Ovary (tissue), 10 donors: ENCODE measurements at places on chromosomes 2 and 18.
A peak's percentile ranks its signal among the peaks of the same experiment; 100 is the strongest.

DNA sequence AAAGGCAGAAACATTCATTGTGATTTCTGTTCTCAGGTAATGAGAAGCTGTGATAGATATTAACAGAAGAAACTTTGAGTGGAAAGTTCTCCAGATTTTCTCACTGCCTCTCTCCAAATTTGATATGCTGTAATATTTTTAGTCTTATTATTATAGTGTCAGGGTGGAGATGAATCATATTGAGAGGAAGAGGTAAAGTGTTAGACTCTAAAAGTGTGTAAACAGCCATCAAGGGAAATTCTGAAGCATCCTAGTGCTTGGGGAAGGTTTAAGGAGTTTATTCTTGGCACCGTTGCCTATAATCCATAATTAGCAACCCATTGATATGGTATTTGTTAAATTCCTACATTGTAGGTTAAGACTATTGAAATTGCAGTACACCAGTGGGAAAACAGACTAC, 104.7 kb upstream of the NABP1 start:
- DNase-seq, result no peak

DNA sequence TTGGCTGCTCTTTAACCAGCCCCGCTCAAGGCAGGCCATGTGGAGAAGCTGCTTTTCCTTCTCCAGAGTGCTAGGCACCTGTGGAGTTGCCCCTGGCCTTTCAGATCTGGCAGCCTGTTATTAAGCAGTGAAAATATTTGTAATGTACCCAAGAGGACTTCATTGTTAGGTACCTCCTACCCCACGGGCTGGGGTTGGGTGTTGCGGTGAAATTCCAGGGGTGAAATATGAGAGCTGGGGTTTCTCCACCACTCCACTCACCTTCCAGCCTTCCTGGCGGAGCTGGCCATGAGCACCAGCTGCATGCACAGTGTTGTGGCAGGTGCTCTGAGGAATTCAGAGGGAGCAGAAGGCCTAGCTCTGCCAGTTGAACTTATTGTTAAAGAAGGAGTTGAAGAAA, 39.1 kb downstream of the NTSR2 start:
- DNase-seq, result no peak

- DNase-seq, result no peak
Observed at GRCh38 chr2:64291181-64291580, 147.0 kb upstream of the PELI1 start.

DNA sequence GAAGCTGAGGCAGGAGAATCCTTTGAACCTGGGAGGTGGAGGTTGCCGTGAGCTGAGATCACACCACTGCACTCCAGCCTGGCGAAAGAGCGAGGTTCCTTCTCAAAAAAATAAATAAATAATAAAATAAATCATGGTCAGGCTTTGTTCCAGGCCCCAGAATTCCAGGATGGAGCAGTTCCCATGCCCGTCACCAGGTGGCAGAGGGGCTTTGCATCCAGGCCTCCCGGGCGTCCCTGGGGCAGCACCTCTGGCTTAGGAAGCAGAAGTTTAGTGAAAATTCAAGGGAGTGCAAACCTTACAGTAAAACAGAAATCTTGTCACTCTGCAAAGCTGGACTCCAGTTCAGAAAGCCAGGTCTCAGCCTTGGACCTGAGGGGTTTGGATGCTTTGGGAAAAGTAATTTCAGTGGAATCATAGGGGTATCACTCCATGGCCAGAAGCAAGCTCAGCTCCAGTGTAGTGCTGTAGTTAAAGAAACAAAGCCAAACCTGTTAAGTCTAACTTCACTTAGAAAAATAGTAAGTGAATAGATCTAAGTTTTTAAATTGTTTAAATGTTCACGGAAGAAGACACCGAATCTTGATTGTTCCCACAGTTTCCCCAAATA, 512.7 kb downstream of the CMPK2 start:
- no peak for DNase-seq

DNA sequence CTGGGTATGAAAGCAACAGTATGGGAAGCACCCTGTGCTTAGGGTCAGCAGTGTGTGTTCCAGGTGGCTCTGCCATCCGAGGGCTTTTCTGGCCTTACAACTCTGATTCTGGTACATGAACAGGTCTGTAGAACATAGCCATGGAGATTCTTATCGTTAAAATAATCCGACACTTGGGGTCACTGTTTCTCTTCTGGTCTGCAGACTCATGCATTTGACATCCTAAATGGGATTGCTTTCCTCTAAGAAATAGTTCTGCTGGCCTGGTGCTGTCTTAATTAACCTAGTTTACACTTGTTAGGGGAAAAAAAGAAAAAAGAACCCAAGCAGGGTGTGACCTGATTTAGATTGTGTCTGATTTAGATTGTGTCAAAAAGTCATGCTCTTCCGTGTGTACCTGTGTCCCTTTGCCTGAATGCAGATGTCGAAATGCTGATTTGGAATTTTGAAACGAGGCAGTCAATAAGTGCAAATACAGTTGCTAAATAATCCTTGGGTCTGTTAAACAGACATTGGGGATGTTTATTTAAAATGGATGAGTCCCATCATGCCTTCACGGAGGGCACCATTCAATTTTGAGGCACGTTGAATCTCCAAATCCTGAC, 59.6 kb downstream of the TRPM8 start:
- DNase-seq, result no peak

DNA sequence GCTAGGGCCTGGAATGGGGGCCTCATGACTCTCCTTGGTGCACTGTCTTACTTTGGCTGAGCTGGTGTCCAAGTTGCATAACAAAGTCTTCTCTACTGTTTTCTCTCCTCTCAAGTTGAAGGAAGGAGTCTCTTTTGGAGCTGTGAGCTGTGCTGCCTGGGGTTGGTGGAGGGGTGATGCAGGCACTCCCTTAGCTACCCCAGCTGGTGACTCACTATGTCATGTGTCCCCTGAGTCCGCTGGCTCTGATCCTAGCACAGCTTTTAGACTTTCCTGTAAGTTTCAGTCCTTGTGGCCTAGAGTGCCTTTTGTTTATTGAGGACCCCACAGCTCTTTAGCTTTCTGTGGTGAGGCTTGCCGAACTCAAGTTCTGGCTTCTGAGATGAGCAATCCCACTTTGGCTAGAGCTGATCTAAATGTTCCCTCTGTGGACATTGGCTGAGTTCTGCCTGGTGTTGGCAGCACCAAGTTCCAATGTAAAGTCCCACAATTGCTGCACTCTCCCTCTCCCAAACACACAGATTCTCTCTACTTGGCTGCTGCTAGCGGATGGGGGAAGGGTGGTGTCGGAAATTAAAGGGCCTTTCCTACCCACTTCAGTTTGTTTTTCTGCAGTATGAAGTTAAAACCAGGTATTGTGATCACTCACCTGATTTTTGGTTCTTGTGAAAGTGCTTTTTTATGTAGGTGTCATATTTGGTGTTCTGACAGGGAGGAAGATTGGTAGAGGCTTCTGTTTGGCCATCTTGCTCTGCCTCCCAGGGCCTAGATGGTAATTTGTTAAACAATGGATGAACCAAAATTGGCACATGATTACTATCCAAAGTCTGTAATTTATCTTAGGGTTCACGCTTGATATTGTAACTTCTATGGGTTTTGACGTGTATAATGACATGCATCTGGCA, 83.2 kb downstream of the COMMD1 start:
- DNase-seq, result no peak

- peak; percentile 62 for DNase-seq
Observed at GRCh38 chr2:289362-290089, 1.6 kb upstream of the ALKAL2 start.

DNA sequence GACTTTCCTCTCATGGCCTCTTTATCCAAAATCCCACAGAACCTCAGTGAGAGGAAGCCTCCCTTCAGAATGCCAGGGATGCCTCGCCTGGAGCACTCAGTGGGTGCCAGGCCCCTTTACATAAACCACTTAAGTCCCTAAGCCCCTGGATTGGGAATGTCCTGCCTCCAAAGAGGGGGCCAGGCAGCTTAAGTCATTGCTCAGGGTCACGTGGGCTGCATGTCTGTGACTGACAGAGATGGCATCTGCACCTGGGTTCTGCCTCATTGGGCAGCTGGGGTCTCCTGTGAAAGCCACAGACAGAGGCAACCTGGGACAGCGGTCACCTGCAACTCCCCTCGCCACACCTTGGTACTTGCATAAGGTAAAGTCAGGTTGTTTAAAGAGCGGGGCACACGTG, 93.5 kb downstream of the MYT1L start:
- no peak for DNase-seq

GRCh38 chr2:216559625-216560156, 61.0 kb downstream of the RPL37A start:
- DNase-seq, result no peak

DNA sequence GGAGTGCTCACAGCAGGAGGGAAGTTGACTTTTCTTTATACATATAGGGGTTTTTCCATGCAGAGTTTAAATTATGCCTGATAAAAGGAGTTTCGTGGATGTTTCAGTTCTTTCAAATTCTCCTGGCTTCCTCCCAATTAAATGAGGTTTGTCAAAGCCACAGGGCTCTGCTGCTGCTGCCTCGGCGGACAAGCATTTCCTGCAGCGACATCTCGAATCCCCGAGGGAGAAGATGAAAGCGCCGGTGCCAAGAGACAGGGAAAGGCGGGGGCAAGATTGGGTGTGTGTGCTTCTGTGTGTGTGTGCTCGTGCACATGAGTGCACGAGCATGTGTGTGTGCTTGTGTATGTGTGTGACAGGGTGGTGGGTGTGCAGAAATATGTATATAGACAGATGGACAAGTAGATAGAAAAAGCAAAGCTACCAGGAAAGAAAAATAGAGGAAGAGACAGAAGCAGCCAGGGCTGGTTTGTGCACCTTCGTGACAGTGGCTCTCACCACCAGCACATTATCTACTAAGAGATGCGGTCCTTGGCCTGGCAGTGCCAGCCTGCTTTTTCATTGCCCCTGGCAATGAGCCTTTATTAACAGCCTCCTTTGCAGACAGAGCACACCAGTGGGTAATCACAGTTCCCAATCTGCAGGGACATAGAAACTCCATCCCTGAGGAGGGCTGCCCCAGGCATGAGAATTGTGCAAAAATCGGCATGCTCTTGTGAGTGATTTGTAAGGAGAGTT, 76.2 kb downstream of the CDK15 start:
- DNase-seq, result no peak

- no peak for DNase-seq
Observed at GRCh38 chr2:9313443-9313842, 106.8 kb downstream of the ASAP2 start.

- DNase-seq, result no peak
Observed at GRCh38 chr2:78676921-78677696, 348.4 kb upstream of the REG3G start.

- DNase-seq, result no peak
Observed at GRCh38 chr2:231422056-231422455, 26.5 kb downstream of the B3GNT7 start.

DNA sequence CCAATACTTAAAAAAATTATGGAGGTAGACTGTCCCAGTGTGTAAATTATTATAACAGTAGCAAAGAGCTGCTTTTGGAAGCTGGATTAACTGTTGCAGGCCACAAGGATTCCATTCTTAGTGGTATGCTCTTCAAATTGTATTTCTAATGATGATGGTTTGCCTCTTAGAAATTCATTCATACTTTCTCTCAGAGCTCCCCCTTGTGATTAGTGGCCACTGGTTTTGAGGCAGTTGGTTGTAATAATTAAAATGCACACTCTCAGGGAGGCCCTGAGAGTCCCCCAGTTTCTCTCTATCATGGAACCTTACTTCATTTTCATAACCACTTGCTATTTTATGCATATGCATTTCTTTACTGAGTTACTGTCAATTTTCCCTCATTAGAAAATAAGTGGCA, 122.5 kb downstream of the PLA2R1 start:
- peak; percentile 24 for DNase-seq

- DNase-seq, result no peak
Observed at GRCh38 chr18:28890791-28891190, 713.9 kb upstream of the CDH2 start.

- DNase-seq, result no peak
Observed at GRCh38 chr2:6995391-6996097, 78.3 kb downstream of the RNF144A start.

- no peak for DNase-seq
Observed at GRCh38 chr18:44609181-44609941, 71.3 kb upstream of the SETBP1 start.

DNA sequence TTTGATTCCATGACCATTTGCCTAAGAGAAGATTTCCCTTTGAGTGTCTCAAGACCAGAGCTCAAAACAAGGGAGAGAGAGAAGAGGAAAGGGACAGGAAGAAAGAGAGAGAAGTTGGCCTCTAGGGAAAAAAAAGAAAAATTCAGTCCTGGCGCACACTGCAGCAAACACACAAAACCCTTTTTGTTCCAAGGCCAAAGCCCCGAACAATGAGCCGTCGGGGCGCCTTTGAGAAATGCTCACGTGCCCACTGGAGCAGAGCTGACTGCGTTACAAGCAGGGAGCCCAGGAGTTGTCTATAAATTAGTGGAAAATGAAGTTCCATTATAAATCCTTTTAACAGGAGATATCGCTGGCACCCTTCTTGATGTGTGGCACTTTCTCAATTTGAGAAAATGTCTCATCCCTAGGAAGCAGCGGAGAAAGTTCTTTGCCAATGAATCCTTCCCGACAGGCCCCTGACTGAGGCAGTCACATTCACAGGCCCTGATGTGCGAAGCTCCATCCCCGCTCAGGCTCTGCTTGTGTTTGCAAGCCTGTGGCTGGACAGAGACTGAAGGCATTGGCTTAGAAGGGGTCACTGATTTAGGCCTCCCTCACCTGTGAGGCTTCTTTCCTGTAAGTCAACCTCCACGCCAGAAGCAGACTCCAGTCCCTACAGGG, 32.1 kb upstream of the NCKAP5 start:
- DNase-seq, result no peak

DNA sequence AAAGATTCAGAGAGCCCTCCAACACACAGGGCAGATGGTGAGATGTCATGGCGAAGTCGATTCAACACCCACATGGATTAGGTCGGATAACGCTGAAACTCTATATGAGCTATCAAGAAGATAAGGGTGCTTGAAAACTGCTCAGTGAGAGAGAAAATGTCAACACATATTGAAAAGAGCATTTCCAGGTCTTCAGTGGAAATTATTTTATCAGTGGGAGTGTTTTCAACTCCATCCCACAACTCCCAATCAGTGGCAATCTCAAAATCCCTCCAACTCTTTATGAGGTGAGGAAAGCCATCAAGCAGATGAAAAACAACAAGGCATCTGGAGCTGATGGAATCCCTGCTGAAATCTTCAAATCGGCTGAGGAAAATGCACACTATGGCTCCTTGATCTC, 104.5 kb upstream of the KLHL14 start:
- DNase-seq, result no peak

GRCh38 chr2:216665242-216665641, 30.1 kb downstream of the IGFBP5 start:
- DNase-seq, result peak; percentile 79
